ENCODE measurements at places on chromosomes 4 and X. TPM values are rescaled to one million over a fixed set of nuclear protein-coding genes. Genes with fewer than 3 reads are reported as not detected.

- no peak for DNase-seq
Measured at GRCh38 chrX:68694435-68695205, 47.2 kb downstream of the STARD8 start.

- peak; percentile 46 for DNase-seq
Measured at GRCh38 chrX:80335062-80335830, 85.0 kb upstream of the TENT5D start.

Gene TMEM271
- total RNA-seq, result 0.91 TPM

- DNase-seq, result no peak
Measured at GRCh38 chrX:15873566-15873965, 19.0 kb upstream of the AP1S2 start.

DNA sequence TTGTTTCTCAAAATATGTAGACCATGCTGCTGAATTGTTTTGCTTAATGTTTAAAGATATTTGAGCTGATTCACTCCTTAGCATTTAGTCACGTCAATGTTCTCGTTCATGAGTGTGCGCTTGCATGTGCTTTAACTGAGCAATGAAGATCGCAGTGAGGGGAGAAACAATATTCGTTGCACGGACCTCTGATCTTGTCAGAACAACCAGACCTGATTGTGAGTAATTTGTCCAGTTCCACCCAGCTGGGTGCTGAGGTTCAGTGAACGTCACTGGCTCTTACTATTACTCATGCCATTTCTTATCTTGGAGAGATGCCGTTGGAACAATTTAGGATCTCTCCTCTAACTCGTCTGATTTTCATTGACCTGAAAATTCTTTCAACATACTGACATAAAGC, 15.0 kb upstream of the PRKX start:
- DNase-seq, result no peak

Gene CXCL5
- total RNA-seq, result 0.57 TPM
